Ureter (tissue), 1 donor: ENCODE measurements at places on chromosomes 1 and 21.

DNA sequence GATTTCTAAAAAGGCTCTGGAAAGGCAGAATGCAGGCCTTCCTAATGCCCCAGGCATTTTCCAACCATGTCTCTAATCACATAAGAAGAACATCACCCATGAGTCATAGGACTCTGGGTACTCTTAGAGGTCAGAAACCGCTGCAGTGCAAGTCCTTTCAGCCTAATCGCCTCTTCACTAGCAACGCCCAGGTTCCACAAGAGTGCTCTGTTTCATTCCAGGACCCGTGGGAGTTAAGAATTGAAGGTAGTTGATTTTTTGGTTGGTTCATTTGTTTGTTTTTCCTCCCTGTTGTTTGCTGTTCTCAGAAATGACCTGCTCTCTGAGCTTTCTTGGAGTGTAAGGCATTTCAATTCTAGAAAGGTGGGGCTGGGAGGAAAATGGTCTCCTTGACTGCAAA, 123.2 kb downstream of the NR5A2 start:
- no peak for DNase-seq

DNA sequence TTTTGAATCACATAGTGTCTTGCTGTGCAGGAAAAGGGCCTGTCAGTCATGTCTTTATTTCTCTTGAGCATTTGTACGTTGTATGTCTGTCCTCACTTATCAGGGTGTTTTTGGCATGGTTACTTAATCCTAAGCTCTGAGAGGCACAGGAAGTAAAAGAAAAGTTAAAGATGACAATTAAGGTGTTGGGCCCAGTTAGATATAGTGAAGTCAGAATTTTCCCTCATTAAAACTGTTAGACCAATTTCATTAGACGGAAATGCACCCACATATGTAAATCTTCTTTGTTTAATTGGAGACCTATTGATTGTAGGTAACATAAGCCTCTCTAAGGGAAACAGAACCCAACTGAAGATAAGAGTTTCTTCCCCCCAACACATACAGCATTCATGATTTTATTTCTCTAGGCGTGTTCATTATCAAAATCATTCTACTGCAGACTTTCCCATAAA, 21.9 kb downstream of the NFIA start:
- no peak for DNase-seq

DNA sequence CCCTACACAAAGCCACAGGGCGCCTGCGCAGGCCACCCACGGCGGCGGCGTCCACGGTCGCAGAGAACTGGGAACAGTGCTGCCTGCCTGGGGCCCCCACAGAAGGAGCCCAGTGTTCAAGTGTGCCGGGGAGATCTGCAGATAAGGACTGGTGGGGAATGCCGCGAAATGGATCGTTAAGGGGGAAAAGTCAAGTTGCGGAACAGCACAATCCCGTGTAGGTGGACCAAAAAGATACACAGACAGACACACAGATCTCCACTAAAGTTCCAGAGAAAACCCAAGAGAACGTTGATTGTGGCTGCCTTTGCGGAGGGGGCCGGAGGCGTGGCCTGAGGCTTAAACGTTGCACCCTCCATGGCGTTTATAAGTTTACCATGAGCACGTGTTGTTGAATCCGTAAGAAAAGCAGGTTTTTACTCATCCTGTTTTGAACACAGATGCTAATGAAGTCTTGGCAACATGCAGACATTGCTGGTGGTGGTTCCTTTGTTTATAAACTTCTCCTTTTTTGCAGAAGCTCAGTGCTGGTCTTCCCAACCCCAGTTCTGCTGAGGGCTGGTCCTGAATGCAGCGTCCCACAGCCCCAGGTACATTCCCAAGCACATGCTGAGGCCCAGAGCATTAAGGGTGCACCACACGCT, 4.1 kb downstream of the SPATC1L start:
- DNase-seq = no peak

DNA sequence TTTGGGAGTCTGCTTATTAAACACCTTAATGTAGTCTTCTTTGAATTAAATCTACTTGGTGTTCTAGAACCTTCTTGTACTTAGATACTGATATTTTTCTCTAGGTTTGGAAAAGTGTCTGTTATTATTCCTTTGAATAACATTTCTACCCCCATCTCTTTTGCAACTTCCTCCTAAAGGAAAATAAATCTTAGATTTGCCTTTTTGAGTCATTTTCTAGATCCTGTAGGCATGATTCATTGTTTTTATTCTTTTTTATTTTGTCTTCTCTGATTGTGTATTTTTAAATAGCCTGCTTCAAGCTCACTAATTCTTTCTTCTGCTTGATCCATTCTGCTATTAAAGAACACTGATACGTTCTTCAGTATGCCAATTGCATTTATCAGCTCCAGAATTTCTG, 155.9 kb upstream of the NEGR1 start:
- no peak for DNase-seq

GRCh38 chr1:25526753-25527152, 16.7 kb upstream of the LDLRAP1 start:
- DNase-seq = no peak

GRCh38 chr1:40092706-40093639, 4.1 kb downstream of the PPT1 start:
- no peak for DNase-seq

- DNase-seq = no peak
Measured at GRCh38 chr1:232463225-232463624, 166.7 kb downstream of the SIPA1L2 start.
